ENCODE measurements at places on chromosomes 6 and 20.

GRCh38 chr20:11067359-11067758 is 393.6 kb upstream of the JAG1 start:
- H3K36me3 ChIP-seq = peaks cover 2% of the 10 kb centered on the region
- DNase-seq = no peak
- no peak overlapping the region for H3K27ac ChIP-seq
- no peak overlapping the region for H3K4me3 ChIP-seq
- no peaks in the 10 kb centered on the region for H3K27me3 ChIP-seq

DNA sequence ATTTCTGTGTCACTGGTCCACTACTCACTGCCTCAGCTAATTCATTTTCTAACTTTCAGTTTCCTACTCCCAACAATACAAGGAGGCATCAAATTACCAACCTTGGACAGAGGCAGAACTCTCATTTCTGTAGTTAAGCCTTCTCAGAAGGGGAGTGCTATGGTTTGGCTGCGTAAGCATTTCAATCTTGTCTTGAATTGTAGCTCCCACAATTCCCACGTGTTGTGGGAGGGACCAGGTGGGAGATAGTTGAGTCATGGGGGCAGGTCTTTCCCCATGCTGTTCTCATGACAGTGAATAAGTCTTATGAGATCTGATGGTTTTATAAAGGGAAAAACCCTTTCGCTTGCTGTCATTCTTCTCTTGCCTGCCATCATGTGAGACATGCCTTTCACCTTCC is 22.9 kb downstream of the HLA-DRA start:
- H3K4me1 ChIP-seq = no peaks in the 10 kb centered on the region
- H3K27me3 ChIP-seq = peaks cover 7% of the 10 kb centered on the region
- DNase-seq = no peak
- no peaks in the 10 kb centered on the region for H3K36me3 ChIP-seq
- no peak overlapping the region for H3K27ac ChIP-seq
- no peak overlapping the region for H3K4me3 ChIP-seq

GRCh38 chr6:48325701-48326100 is 214.7 kb upstream of the PTCHD4 start:
- no peaks in the 10 kb centered on the region for H3K36me3 ChIP-seq
- H3K4me3 ChIP-seq = no peak overlapping the region
- no peak for DNase-seq
- H3K27me3 ChIP-seq = no peaks in the 10 kb centered on the region

GRCh38 chr6:18503593-18504231 is 116.6 kb downstream of the RNF144B start:
- DNase-seq = no peak
- H3K27me3 ChIP-seq = no peaks in the 10 kb centered on the region
- H3K4me1 ChIP-seq = peaks cover 31% of the 10 kb centered on the region
- no peaks in the 10 kb centered on the region for H3K36me3 ChIP-seq

DNA sequence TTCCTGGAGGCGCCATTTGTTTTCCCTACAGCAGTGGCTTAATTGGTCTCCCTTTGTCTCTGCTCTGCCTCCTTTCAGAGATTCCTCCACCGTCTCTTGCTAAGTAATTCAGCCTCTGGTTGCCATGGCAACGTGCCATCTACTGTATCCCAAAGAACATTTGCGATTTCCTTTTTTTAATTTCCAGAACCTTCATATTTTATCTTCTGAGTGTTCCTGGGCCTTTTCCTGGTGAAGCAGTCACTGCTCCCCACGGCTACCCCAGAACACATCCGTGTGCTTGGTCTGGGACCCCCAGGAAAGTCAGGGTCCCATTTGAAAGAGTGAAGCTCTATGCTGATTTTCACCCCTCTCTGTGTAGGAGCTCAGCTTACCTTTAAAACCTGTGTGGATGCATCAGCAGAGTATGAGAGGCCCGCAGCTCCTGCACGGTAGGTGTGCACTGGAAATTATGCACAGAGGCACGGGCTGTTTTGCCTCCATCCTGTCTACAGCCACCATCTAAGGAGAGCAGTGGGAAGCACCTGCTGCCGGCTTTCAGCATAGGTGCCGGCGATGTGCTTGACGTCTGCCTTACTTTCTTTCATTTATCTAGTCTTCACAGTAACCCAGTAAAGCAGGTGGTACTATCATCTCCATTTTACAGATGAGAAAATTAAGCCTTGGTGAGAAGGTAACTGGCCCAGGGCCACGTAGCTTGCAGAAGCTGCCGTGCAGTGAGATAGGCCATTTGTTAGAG is 122.8 kb downstream of the SYCP2 start:
- H3K27ac ChIP-seq = no peak overlapping the region
- DNase-seq = no peak
- no peaks in the 10 kb centered on the region for H3K36me3 ChIP-seq
- H3K4me1 ChIP-seq = no peaks in the 10 kb centered on the region
- peaks cover 17% of the 10 kb centered on the region for H3K27me3 ChIP-seq

DNA sequence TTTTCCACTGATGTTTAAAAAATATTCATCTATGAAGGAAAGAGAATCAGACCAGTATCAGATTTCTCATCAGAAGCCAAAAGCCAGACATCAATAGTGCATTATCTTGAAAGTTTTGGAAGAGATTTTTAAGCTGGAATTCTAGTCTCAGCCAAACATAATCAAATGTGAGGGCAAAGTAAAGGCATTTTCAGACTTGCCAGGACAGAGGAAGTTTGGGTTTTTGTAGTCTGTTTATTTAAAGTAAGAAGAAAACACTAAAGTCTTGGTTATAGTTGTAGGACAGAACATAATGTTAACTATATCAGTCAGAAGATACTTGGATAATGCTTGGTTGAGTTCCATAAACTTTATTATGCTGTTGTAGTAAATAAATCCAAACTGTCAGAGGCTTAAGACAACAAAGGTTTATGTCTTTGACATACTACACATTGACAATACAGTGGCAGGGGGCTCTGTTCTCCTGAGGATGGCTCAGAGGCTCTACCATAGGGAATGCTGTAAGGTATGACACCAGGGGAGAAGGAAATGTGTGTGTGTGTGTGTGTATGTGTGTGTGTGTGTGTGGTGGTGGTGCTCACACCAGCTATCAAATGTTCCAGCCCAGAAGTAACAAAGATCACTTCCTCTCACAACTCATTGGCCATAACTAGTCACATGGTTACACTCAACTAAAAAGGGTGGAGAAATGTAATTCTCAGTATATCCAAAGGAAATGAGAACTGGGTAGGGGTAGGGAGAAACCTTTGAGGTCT is 26.7 kb upstream of the YWHAB start:
- H3K4me3 ChIP-seq = no peak overlapping the region
- peaks cover 3% of the 10 kb centered on the region for H3K27me3 ChIP-seq
- DNase-seq = no peak
- H3K4me1 ChIP-seq = peaks cover 36% of the 10 kb centered on the region

GRCh38 chr6:49923826-49924225 is 40.1 kb downstream of the DEFB114 start:
- H3K4me1 ChIP-seq = no peaks in the 10 kb centered on the region
- no peaks in the 10 kb centered on the region for H3K36me3 ChIP-seq
- peaks cover 19% of the 10 kb centered on the region for H3K27me3 ChIP-seq
- DNase-seq = no peak
- H3K4me3 ChIP-seq = no peak overlapping the region
- no peak overlapping the region for H3K27ac ChIP-seq

GRCh38 chr20:34607066-34607465 is 48.5 kb downstream of the MAP1LC3A start:
- H3K27me3 ChIP-seq = no peaks in the 10 kb centered on the region
- H3K4me3 ChIP-seq = no peak overlapping the region
- H3K27ac ChIP-seq = no peak overlapping the region
- peaks cover 13% of the 10 kb centered on the region for H3K4me1 ChIP-seq
- peaks cover 9% of the 10 kb centered on the region for H3K36me3 ChIP-seq
